ENCODE measurements at places on chromosomes 7 and 10. TPM values are rescaled to one million over a fixed set of nuclear protein-coding genes. Genes with fewer than 3 reads are reported as not detected.

DNA sequence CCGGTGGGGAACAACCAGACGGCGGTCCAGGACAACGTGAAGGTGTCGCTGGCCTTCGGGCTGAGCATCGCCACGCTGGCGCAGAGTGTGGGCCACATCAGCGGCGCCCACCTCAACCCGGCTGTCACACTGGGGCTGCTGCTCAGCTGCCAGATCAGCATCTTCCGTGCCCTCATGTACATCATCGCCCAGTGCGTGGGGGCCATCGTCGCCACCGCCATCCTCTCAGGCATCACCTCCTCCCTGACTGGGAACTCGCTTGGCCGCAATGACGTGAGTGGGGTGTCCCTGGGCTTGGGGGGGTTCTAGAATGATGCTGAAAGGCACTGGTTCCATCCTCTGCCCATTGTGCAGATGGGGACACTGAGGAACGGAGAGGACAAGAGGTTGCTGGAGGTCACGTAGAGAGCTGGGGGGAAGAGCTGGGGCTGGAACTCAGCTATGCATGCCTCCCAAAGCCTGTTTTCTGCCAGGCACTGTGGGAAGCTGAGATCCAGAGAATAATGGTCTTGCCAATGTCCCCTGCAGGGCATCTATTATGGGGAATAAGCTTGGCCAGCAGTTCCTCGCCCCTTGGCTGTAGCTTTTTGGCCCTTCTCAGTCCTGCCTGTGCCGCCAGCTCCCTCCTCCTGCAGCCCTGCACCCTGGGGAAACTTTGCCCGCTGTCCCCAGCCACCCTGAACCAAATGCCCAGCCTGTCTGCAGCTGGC is 523 bp downstream of the AQP1 start:
- no peak for DNase-seq

- no peak for DNase-seq
Measured at GRCh38 chr10:77902159-77902558, 24.4 kb downstream of the DLG5 start.

GRCh38 chr10:94353336-94353735 is 9.4 kb downstream of the NOC3L start:
- DNase-seq = no peak

SPDYE6 gene
- total RNA-seq = not detected

DNA sequence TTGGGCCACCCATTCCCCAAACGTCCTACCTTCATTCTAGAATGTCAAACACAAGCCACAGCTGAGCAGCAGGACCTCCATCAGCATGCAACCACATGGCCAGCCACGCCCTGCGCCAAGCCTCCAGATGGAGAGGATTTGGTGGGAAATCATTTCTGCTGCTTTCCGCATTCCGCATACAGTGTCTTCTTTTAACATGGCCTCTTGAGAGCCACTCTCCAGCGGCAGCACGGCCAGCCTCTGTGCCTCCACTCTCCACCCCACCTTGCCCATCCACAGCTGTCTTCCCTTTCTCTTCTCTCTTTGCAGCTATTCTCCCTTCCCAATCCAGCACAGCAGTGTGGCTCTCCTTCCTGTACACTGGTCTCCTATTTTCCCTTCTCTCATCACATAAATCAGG is 389.1 kb downstream of the PAXIP1 start:
- no peak for DNase-seq

- no peak for DNase-seq
Measured at GRCh38 chr7:33807779-33808482, 97.4 kb upstream of the BMPER start.

GRCh38 chr10:517872-518475 is 171.5 kb downstream of the DIP2C start:
- DNase-seq = no peak

DNA sequence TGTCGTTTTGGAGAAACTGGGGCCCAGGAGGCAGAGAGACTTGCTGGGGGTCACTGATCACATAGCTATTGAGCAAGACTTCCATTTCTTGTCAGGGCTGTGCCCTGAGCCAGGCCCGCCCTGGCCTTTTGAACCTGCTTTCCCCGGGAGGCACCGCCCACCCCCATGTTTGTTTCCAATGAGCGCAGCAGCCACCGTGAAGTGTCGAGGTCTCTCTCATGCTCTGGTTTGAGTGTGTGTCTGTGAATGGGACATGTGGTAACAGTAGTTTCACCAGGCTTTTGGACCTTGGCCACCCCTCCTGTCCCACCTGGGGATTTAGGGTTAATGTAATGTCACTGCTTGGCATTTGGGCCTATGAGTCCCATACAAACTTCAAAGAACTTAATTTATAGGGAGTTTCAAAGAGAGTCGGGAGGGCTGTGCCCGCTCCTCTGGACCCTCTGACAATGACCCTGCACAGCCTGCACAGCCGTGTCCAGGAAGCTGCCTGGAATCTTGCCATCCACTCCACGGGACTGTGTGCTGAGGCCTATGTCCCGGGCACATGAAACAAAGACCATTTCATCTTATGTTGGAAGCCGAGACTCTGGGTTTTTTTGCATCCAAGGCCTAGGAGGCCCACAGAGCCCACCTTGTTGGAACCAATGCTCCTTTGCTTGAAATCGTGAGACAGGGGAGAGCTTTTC is 6.3 kb downstream of the PRF1 start:
- no peak for DNase-seq

GRCh38 chr10:71634531-71635164 is 84.9 kb downstream of the C10orf105 start:
- DNase-seq = no peak

DNA sequence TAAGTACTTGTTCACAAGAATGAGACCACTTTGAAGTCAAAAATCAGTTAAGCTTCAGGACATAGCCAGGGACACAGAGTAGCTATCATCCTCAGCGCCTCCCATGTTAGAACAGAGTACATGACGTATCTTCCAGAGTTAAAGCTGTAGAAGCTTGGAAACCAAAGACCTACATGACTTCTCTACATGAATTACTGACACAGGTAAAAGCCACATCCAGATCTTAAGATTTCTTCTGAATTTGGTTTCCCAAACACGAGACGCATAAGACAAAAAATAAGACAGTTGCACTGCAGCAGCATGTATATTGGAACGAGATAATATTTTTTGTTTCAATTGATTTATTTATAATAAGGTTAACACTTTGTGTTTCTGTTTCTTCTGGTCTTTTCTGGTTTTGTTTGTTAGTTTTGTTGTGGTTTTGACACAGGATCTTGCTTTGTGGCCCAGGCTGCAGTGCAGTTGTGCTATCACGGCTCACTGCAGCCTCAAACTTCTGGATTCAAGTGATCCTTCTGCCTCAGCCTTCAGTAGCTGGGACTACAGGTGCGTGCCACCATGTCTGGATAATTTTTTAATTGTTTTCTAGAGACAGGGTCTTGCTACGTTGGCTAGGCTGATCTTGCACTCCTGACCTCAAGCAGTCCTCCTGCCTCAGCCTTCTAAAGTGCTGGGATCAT is 10.2 kb upstream of the EPC1 start:
- DNase-seq = no peak

DNA sequence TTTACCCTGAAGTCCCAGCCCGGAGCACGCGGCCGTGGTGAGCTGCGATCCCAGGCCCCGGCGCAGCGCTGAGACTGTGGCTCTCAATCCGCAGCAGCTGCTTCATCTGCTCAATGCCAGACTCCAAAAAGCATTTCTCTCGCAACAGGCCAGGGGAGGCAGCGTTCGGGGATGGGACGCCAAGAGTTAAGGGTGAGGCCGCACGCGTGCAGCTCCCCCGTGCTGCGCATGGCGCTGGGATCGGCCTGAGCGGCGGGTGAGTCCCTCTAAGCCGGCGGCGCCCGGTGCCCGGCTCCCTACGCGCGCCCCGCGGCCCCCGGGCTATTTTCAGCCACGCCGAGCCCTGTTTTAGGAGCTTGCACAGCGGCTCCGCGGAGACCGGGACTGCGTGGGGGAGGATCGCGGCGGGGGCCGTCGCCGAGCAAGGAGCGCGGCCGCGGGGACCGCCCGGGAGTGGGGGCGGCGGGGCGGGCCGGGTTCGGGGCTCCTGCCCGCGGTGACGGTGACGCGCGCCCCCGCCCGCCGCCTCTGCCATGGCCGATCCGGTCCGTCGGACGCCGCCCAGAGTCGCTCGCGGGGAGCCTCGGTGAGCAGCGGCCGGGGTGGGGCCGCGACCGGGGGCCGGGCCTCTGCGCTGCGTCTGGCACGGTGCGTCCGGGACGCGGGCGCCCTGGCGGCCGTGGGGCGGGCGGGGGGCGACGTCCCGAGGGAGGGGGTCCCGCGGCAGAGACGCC is 29.4 kb upstream of the JAKMIP3 start:
- no peak for DNase-seq

- no peak for DNase-seq
Measured at GRCh38 chr10:69043931-69044531, 43.9 kb upstream of the SRGN start.

GNAT3 gene
- total RNA-seq = not detected

SFRP4 gene
- total RNA-seq = 17.5 TPM

DNA sequence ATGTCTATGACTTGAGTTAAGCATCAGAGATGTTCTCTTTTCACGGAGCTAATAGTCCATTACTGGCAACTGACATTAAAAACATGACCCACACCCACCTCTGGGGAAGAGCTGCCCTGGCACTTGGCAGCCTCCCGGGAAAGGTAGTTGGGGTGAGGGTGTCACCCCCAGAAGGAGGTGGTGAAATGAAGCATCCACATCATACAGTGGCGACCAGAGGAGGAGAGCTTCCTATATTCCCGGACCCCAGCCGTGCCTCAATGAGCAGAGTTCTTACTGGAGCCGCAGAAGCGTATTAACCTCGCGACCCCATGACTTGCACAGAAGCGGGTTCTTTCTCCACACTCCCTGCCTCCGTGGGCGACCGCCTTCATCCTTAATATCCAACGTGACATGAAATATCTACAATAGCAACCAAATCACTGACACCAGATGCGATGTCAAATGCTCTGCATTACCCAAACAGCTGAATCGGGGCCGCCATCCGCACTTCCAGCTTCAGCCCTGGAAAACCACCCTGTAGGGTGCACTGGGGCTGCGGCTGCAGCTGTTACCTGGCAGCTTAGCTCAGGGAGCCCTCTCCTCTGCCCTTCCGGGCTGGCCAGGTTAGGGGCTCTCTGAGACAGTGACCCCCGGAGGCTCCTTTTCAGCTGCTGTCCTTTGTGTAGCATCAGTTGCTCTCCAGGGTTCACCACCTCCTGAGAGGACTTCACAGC is 103.1 kb upstream of the PARD3 start:
- DNase-seq = no peak

GRCh38 chr7:4261601-4261960 is 420.5 kb upstream of the FOXK1 start:
- no peak for DNase-seq

DNA sequence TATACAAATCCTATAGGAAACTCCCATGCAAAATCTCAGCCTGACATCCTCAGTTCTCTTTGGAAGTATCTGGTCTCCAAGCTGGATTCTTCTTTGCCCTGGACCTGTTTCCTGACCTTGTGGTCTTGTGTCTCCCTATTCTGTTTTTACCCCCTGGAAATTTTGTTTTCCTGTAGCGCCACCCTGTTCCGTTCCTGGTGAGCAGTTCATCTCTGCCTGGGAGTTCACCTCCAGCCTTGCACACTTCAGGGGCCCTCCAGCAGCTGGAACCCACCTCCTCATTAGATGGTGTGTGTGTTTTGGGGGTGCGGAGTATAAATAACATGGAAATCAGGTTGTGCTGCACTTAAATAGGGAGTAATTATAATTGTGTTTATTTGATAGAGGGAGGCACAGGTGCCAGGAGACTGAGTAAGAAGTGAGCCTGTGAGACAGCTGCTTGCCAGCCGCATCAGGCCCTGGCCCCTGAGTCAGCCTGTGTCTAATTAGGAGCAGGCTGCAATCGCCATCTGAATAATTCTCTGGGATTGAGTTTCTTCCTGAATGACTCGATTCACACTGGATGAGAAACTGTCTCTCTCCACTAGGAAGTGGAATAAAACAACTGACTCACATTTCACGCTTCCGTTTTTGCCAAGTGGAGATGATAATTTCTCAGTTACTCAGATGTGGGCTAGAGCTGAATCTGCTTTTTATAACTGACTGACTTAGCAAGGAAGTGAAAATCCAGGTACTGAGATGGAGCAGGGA is 69.4 kb upstream of the HECTD2 start:
- no peak for DNase-seq

GRCh38 chr10:60086862-60087261 is 180.5 kb upstream of the CCDC6 start:
- no peak for DNase-seq

DNA sequence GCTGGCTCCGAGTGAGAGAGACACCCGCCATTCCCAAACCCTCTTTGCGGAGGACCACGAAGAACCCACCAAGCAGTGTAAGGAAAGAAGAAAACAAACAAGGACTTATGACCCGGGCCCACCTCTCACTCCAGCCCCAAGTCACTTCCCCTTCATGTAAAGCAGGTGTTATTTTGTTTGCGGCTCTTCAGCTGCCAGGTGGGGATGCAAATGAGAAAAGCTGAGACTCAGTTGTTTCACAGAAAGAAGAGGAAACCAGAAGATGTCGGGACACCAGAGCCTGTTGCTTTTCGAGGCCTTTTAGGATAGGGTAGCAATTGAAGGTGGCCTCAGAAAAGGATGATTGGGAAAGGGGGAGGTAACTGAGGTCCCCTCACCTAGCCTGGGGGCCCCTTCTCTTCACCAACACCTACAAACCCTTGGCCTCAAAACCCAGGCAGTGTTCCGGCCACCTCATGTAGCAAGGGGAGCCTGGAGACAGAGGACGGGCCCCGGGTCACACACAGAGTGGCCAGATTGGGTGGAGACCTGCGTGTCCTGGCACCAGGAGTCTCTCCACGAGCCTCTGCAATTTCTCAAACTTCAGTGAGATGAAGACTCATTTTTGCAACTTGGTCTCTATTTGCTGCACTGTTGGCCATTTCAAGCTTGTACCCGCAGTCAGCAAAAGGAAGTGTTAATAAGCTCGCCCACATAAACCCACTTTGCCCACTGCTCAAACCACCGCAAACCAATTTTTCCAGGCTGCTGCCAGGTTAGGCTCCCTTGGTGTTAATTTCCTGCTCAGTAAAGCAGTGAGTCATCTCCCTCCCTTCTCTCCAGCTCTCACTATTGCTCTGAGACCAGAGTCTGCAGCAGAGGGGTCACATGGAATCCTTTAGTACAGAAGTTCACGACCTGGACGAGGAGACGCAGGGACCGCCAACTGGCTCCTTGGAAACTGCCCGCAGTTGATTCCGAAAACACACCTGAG is 45.5 kb downstream of the AOC1 start:
- no peak for DNase-seq

METTL27 gene
- total RNA-seq = 5.7 TPM

HECW1 gene
- 0.13 TPM for total RNA-seq

- DNase-seq = no peak
Measured at GRCh38 chr7:15906436-15906835, 220.0 kb upstream of the MEOX2 start.

- DNase-seq = no peak
Measured at GRCh38 chr7:126700807-126701604, 551.7 kb downstream of the GRM8 start.

GRCh38 chr10:18906636-18907035 is 142.0 kb upstream of the MALRD1 start:
- no peak for DNase-seq

DNA sequence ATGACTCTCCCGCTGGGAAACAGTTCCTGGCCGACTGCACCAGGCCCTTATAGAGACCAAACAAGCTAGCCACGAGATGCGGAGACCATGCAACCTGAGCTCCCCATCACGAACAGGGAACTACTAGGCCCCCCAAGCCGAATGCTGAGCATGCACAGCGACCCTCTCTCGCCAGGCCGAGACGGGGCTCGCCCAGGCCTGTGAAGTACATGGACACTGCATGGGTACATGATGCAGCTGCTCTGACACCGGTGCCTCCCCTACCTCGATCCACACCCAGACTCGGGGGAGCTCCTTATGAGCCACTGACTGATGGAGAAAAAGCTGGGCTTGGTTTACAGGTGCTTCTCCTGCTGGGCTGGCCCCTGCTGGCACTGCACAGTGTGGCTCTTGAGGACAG is 72.2 kb upstream of the RHEB start:
- DNase-seq = no peak

- no peak for DNase-seq
Measured at GRCh38 chr7:95632609-95633008, 36.3 kb upstream of the PDK4 start.

Measured in omental fat pad (tissue), 4 donors.